Stimulated activated CD4-positive, alpha-beta T cell treated with anti-CD3 and anti-CD28 coated beads, Interleukin-4, amount 100 ng/mL, for 4 hours (primary cell): ENCODE measurements at places on chromosomes 16 and 17.

DNA sequence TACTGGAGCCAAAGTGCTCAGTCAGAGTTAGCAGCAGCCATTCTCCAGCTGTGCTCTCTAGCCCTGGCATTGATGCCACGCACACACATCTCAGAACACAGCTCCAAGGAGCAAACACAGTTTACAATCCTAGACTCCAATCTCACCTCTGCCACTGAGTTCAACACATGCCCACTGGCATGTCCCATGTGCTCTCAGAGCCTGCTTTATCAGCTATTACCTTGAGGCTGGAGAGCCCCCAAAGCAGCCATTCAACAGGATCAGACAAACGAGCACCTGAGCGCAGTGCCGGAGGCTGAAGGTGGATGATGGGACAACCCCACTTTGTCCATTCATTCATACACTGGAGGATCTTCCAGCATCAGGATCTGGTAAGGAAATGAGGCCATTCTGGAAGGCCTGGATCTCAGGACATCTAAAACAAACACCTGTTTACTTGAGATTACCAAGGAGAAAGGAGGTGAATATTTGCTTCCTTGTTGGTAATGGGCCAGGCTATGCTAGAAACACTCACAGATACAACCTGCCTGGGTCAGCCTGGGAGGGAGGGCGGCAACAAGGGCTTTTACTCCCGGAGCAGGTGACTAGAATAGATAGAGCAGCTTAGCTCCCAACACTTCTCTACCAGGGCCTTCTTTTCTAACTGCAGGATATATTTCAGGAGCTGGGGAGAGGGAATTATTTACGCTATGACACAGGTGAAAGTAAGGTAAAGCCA lies 25.4 kb downstream of the RANBP10 start:
- DNase-seq, result no peak

GRCh38 chr17:81888105-81888987 lies 3.0 kb downstream of the ALYREF start:
- DNase-seq, result no peak

GRCh38 chr17:61593426-61593825 lies 2.4 kb upstream of the NACA2 start:
- no peak for DNase-seq

GRCh38 chr17:83005639-83006038 lies 73.8 kb upstream of the METRNL start:
- no peak for DNase-seq

- DNase-seq, result no peak
Measured at GRCh38 chr17:65727246-65727645, 165.8 kb upstream of the AXIN2 start.
